ENCODE measurements at places on chromosomes 2 and 18. TPM values are rescaled to one million over a fixed set of nuclear protein-coding genes. Genes with fewer than 3 reads are reported as not detected.

Gene GAL3ST2
- total RNA-seq, result 0.46 TPM

Gene LRP2
- total RNA-seq, result not detected

Gene ESCO1
- 13.8 TPM for total RNA-seq

Gene TMEM37
- total RNA-seq, result not detected

Gene RFX8
- 6.4 TPM for total RNA-seq

Gene RNF149
- 57.4 TPM for total RNA-seq

Gene CSRNP3
- 1.4 TPM for total RNA-seq

Gene VIT
- 8.9 TPM for total RNA-seq

Gene VIL1
- total RNA-seq, result not detected

Gene BUB1
- total RNA-seq, result 27.0 TPM

Gene IL36G
- not detected for total RNA-seq

Gene CCL20
- not detected for total RNA-seq

Gene AGAP1
- total RNA-seq, result 19.0 TPM

Gene WNT6
- not detected for total RNA-seq

Gene EDAR
- not detected for total RNA-seq

Gene GKN1
- total RNA-seq, result not detected

Gene ACKR3
- total RNA-seq, result 9.2 TPM

Gene RAX
- not detected for total RNA-seq

Gene ACADL
- total RNA-seq, result 0.33 TPM

Gene KCNIP3
- 0.65 TPM for total RNA-seq

Gene PARD3B
- 13.6 TPM for total RNA-seq

Gene HS6ST1
- total RNA-seq, result 29.5 TPM

Gene CYP27A1
- 6.8 TPM for total RNA-seq

Gene TTN
- total RNA-seq, result 3.3 TPM

Gene ERBB4
- 2.6 TPM for total RNA-seq

Gene NOTO
- not detected for total RNA-seq

Gene TMEM198
- 1.3 TPM for total RNA-seq

Gene GNLY
- total RNA-seq, result not detected

Gene WNT10A
- not detected for total RNA-seq

Gene RAB6C
- total RNA-seq, result not detected

Gene HMSD
- total RNA-seq, result not detected

Gene DRC1
- total RNA-seq, result 0.07 TPM

Gene HNMT
- 69.4 TPM for total RNA-seq

Gene C2orf92
- 2.5 TPM for total RNA-seq

Gene CERKL
- total RNA-seq, result not detected

Gene DIPK1C
- not detected for total RNA-seq

Gene UCN
- total RNA-seq, result 0.85 TPM

Gene IL1F10
- not detected for total RNA-seq

Gene PECR
- 17.8 TPM for total RNA-seq

Gene SKOR2
- not detected for total RNA-seq

Gene COX5B
- 166 TPM for total RNA-seq

Gene CENPO
- 9.9 TPM for total RNA-seq

Gene MC5R
- total RNA-seq, result not detected

Gene KIF1A
- 0.33 TPM for total RNA-seq

Gene CHCHD5
- 8.8 TPM for total RNA-seq

Gene STPG4
- total RNA-seq, result 0.20 TPM

Gene GALNT3
- 1.8 TPM for total RNA-seq

Gene NFATC1
- total RNA-seq, result 3.8 TPM

Gene MTHFD2
- 233 TPM for total RNA-seq

Gene PCARE
- total RNA-seq, result not detected

Gene PRKAG3
- total RNA-seq, result 0.52 TPM

Gene CCDC68
- 15.1 TPM for total RNA-seq

Gene REEP1
- 0.07 TPM for total RNA-seq
